NCI-H187 treated with DMSO at 0.1 percent for 48 hours (cell line): ENCODE measurements at places on chromosomes 11 and 22.

DNA sequence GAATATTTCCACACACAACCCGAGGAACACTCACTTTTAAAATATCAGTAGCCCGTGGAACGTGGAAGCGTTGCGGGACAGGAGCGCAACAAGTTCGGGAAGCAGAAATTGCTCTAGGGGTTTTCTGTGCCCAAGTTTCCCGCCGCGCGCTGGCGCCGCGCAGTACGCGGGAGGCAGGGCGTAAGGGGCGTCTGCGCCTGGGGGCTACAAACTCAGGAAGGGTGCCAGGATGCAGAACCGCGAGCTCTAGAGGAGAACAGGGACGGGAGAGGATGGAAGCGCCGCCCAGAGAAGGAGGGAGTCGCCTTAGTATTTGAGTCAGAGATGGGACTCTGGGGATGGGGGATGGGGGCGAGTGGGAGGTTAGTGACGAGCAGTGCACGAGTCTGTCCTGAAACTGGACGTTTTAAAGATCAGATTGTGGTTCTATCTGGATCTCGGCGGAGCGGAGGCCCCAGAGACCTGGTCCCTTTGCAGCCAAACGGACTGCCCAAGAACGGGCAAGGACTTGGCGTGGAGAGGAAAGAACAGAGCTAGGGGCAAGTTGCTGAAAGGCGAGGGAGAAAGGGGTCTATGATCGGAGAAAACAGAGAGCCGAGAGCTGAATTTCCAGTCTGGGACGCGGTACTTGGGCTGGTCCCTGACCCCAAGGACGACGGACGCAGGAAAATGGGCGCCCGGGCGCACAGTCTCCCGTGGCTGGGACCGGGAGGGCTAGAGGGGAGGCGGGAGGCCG is 4.7 kb downstream of the BSX start:
- DNase-seq = no peak

GRCh38 chr11:3669742-3670183 is 1.4 kb downstream of the CHRNA10 start:
- no peak for DNase-seq

GRCh38 chr11:76747915-76748860 is 35.0 kb upstream of the TSKU start:
- no peak for DNase-seq

GRCh38 chr11:78954696-78955095 is 380.0 kb upstream of the NARS2 start:
- no peak for DNase-seq

GRCh38 chr11:23233075-23233474 is 372.8 kb upstream of the CCDC179 start:
- DNase-seq = no peak

DNA sequence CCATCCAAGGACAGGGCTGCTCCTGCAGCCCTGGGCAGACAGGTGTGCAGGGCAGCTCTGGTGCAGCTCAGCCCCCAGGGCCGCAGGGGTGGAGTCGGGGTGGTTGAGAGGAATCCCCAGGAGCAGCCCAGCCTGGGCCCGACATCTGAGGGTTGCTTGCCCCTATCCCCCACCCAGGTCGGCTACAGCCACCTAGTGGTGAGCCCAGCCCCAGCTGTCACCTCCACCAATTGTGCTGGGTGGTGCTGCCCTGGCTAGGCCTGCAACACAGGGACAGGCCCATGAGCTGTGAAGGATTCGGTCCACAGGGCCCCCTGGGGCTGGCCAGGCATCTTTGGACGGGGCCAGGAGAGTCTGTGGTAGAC is 29.6 kb downstream of the RTN4R start:
- DNase-seq = no peak

DNA sequence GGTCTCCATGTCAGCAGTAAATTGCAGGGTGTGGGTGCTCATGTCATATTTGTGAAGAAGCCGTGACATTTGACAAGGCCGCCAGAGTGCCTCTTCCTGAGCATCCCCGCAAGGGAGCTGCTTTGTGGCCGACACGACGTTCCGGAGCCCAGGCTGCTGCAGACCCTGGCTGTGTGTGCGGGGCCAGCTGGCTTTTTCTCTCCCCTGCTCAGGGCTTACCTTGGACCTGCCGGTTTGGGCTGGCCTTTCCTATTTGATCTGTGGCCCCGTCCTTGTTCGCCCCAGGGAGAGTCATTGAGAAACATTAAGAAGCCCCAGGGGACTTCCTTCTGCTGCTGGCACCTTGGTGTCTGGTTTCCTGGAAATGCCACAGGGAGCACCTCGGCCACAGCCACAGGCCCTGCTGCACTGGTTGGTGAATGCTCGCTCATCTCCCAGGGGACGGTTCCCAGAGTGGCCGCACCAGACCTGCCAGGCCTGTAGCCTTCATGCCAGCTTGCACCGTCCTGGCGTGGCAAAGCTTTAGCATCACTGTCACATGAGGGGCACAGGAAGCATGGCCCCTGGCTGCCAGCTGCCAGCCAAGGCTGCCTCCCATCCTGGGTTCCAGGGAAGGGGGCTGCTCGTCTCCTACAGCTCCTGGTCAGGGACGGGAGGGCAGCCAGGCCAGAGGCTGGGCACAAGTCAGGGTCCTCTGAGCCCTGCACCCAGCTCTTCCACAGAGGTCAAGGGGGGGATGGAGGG is 5.4 kb downstream of the GRK2 start:
- no peak for DNase-seq

DNA sequence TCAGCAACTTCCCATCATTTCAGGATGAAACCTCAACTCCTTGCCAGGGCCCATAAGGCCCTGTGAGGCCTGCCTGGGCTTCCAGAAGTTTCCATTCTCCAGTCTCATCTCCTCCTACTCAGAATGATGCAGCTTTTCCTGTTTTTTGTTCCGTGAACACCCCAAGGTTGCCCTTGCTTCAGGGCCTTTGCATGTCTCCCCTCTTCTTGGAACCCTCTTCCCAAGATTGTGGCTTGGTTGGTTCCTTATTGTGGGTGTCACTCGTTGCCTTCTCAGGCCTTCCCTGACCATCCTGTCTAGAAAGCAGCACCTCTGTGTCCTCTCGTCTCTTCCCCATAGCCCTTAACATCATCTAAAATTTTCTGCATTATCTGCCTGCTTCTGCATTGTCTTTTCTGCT is 23.2 kb upstream of the YWHAH start:
- no peak for DNase-seq

GRCh38 chr11:35420371-35420770 is 1.0 kb upstream of the SLC1A2 start:
- no peak for DNase-seq

DNA sequence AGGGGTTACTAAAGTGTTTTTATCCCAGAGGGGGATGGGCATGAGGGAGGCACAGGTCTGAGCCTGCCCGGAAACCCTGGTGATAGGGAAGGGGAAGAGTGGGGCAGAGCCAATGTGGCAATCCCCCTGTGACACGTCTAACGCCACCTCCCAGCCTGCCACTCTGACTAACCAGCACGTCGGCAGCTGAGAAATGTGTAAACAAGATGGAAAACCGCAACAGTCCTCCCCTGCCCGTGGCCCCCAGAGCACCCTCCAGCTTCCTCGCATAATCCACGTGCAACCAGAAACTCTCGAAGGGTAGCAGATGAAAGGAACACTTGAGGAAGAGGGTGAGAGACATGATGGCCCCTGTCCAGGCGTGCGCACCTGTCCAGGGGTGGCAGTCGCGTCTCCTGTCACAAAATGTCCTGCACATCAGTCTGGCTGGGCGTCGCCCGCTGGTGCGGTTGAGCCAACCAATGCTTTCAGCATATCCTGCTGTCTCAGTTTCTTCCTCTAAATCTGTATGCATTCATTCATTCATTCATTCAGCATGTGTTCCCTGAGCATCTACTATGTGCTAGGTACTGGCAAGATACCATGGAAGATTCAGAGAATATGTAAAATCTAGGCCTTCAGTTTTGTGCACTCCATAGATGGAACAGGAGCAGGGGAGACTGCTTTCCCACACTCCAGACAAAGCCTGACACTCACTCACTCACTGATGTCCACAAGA is 4.5 kb downstream of the TMPRSS4 start:
- DNase-seq = no peak

GRCh38 chr11:35154952-35155351 is 16.0 kb downstream of the CD44 start:
- DNase-seq = no peak
